ENCODE measurements at places on chromosomes 7 and 10.
A peak's percentile ranks its signal among the peaks of the same experiment; 100 is the strongest.

GRCh38 chr10:58894929-58895328, 281.5 kb upstream of the PHYHIPL start:
- no peak for DNase-seq

- no peak for DNase-seq
These were observed 70.1 kb upstream of the RAB11FIP2 start for GRCh38 chr10:118116715-118117449.

DNA sequence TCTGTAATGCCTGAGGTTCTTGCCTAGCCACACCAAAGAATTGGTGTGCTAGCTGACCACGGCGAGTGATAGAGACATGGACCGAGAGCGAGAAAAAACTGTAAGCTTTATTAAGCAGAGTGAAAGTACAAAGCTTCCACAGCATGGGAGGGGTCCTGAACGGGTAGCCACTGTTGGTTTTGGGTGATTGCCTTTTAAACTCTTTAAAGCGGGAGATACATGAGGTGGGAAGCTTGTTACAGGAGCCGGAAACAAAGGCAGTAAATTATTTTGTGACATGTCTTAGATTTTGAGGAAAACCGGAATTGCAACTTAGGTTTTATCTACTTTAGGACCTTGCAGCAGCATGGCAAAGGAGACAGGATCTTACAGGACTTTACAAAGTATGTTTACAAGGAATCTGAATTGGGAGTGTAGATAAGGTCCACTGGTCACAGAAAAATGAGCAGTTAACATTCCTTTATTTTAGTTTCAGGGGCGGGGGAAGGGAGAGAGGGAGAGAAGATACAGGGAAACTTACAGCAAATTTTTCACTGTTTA, 252.7 kb upstream of the MBL2 start:
- no peak for DNase-seq

DNA sequence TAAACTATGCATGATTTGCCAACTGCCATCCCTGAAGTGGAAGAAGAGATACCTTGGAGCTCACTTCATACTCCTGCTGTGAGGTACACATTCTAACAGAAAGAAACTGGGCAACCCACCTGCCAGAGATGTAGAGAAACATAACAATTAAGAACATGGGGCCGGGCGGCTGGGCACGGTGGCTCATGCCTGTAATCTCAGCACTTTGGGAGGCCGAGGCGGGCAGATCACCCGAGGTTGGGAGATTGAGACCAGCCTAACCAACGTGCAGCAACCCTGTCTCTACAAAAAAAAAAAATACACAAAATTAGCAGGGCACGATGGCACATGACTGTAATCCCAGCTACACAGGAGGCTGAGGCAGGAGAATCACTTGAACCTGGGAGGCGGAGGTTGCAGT, 402.6 kb upstream of the ANKRD30A start:
- DNase-seq = no peak

DNA sequence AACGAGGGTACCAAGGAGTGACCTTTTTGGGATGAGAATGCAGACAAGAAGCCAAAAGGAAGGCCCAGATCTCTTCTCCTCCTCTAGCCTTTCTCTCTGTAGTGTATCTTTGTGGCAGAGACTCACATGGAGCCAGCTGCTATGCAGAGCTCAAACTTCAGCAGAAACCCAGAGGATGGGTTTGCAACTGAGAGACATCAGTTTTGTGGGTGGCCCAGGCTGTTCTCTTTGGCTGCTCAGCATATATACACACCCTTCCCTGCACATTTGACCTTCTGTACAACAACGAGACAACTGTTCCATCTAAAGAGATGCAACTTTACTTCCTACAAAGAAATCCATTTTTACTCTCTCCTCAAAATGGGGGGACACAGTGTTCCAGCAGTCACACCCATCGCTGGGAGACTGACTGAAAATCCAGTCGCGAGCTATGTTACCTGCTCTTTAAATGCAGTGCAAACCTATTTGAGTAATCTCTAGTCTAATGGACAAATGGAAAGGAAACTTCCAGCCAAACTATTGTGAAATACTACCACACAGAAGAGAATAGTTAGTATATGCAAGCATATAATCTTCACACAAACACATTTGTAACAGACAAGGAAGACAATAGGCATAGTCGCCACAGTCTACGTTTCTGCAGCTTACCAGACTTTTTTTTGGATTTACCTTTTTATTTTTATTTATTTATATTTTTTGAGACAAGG, 51.2 kb downstream of the GTF2I start:
- no peak for DNase-seq

GRCh38 chr10:43765516-43765915, 116.8 kb upstream of the ZNF32 start:
- DNase-seq = no peak

DNA sequence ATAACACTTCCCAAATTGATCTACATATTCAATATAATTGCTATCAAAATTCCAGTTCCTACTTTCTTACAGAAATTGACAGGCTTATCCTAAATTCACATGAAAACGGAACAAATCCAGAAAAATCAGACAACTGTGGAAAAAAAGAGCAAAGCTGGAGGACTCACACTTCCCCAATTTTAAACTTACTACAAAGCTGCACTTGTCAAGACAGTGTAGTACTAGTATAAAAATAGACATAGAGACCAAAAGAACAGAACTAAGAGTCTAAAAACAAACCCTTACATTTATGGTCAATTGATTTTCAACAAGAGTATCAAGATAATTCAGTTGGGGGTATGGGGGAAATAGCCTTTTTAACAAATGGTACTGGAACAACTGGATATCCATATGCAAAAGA, 27.5 kb downstream of the LMBR1 start:
- no peak for DNase-seq

- DNase-seq = no peak
These were observed 131.8 kb downstream of the TES start for GRCh38 chr7:116342125-116342524.

DNA sequence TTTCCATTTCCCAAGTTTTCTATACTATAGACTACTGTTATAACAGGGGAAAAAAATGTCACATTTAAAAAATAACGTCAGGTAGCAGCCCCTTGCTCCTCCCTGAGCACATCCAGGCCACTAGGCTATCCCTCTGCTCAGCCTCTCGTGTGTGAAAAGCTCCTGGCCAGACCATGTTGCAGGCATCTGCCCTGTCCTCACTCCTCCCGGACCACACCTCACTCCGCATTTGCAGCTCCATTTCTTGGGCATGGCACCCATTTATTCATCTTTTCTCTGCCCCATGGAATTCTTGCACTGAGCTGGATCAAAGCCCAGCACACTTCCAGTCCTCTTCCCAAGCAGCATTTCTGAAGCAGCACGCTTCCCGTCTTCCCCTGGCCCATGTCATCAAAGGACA, 1.4 kb upstream of the GDF2 start:
- no peak for DNase-seq

DNA sequence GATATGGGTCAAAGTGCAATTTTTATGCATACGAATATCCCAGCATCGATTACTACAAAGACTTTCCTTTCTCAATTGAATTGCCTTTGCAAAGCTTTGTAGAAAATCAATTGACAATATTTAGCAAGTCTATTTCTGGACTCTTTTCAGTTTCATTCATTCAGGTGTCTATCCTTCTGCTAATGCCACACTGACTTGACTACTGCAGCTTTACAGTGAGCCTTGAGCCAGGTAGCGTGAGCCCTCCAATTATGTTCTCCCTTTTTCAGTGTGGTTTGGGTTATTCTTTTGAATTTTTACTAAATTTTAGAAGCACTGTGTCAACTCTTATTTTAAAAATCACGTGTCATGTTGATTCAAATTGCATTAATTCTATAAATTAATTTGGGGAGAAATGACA, 19.5 kb upstream of the AKR1E2 start:
- no peak for DNase-seq

- no peak for DNase-seq
These were observed 89.6 kb downstream of the CABCOCO1 start for GRCh38 chr10:61752111-61753011.

- DNase-seq = peak; percentile 13
These were observed 32.8 kb upstream of the PHF14 start for GRCh38 chr7:10940704-10941355.

GRCh38 chr10:21174715-21175495, 277.8 kb upstream of the NEBL start:
- no peak for DNase-seq

DNA sequence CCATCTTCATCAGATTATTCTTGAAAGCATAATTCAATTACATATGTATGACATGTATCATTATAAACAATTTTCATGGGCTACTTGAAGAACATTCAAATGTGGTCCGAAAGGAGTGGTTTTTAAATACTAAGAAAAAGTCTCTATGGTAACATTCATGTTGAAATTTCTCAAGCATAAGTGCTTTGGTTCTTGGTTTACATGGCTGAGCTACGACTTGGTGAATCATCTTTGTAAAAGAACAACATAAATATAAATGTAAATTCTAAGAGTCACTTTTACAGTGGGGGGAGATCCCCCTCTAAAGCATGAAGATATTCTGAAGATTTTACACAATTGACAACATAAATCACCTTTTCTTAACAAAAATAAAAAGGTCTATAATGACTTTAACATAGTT, 118.6 kb downstream of the MAGI2 start:
- DNase-seq = no peak

DNA sequence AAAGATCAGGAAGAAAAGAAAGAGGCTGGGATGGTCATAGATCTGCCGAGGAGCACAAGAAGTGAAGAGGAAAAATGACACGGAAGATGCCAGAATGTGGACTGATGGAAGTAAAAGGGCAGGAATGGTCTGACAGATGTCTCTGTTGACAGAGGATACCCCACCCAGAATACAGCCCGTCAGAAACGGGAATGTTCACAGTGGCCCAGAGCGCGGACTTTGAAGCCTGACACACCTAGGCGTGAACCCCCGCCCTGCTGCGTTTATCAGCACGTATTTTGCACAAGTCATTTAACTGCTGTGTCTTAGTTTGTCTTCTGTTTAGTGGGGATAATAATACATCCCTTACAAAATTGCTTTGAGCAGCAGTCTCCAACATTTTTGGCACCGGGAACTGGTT, 27.1 kb downstream of the AKR1B1 start:
- no peak for DNase-seq

GRCh38 chr7:115145512-115145911, 223.6 kb downstream of the MDFIC start:
- no peak for DNase-seq

DNA sequence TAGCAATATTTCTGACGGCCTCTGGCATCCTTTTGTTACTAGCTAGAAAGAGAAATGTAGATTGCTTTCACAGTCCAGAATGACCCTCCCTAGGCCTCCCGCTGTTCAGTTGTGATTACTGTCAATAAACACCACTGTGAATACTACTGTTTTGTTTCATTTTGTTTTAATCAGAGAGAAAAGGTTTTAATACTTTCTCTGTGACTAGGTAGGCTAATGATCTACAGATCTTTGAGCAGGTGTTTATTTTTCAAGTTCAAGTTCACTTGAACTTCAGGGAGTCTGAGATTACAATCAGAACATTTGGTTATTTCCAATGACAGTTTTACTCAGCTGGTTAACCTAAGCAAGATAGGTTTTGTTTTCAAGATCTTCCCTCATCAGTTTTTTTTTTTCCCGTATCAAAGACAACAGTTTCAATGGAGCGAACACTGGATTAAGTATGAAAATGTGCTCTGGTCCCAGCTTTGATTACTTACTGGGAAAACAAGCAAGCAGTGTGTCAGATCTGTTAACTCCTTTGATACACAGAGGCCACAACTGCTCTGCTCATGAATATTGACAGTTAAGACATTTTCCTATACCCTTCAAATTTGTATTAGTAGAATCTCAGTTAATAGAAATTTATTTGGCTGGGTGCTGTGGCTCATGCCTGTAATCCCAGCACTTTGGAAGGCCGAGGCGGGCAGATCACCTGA, 34.8 kb downstream of the VKORC1L1 start:
- no peak for DNase-seq

GRCh38 chr10:71438761-71439160, 42.0 kb downstream of the CDH23 start:
- no peak for DNase-seq

DNA sequence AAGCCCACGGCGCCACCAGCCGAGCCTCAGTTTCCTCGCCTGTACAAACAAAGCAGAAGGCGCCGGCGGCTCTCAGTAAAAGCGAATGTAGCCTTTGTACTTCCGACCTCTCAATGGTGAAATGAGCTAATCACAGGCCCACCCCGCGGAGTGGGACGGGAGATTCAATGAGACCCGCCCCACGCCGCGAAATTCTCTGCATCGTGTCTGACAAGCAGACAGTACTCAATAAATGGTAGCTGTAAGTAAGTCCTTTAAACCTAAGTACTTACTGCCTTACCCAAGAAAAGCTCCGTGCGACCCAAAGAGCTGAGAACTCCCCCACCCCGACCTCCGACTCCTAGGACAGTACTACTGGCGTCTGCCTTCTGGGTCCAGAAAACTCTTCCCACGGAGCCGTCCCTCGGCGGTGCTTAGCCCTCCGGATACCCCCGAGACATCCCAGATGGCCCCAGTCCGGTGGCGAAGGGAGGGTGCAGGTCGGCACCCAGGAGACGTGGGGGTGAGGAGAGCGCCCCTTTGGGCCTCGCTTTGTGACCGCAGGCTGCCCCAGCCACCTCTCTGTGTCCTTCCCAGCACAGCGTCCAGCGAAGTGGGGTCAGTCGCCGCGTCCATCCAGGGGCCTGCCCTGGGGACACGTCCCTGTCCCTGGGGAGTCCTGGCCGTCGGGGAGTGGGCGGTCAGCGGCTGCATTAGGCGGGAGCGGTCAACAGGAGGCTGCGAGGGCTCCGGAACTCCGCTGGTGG, 972 bp upstream of the CXCL12 start:
- peak; percentile 7 for DNase-seq

DNA sequence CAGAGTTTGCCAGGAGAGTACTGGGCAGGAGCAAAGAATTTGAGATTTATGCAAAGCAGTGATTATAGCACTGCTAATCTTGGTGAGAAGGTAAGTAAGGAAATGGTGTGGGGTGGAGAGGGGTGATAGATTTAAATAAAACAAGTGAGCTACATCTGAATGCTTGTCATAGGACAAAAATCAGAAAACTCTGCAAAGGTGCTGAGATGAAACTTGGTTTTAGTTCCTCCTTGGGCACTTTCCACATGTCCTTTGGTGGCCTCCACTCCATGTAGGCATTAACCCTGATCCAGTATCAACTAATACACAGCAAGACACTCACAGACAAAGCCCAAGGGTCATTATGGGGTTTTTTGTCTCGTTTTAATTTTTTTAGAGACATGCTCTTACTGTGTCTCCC, 25.7 kb upstream of the FAM107B start:
- DNase-seq = no peak

- DNase-seq = no peak
These were observed 972.8 kb upstream of the ZNF722 start for GRCh38 chr7:63025815-63026214.

DNA sequence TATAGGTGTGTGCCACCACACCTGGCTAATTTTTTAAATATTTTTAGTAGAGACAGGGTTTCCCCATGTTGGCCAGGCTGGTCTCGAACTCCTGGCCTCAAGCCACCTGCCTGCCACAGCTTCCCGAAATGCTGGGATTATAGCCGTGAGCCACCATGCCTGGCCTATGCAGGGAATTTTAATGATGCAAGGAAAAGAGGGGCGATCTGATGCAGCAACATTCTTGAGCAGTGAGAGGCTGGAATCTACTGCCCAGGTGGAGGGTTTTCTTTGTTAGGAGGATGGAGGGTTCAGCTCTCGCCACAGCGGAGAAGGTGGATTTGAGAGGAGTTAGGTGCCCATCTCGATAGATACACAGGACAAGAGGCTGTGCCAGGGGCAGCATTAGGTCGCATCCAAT, 332.3 kb downstream of the GATA3 start:
- no peak for DNase-seq
